ENCODE measurements at places on chromosomes 6 and 20.

DNA sequence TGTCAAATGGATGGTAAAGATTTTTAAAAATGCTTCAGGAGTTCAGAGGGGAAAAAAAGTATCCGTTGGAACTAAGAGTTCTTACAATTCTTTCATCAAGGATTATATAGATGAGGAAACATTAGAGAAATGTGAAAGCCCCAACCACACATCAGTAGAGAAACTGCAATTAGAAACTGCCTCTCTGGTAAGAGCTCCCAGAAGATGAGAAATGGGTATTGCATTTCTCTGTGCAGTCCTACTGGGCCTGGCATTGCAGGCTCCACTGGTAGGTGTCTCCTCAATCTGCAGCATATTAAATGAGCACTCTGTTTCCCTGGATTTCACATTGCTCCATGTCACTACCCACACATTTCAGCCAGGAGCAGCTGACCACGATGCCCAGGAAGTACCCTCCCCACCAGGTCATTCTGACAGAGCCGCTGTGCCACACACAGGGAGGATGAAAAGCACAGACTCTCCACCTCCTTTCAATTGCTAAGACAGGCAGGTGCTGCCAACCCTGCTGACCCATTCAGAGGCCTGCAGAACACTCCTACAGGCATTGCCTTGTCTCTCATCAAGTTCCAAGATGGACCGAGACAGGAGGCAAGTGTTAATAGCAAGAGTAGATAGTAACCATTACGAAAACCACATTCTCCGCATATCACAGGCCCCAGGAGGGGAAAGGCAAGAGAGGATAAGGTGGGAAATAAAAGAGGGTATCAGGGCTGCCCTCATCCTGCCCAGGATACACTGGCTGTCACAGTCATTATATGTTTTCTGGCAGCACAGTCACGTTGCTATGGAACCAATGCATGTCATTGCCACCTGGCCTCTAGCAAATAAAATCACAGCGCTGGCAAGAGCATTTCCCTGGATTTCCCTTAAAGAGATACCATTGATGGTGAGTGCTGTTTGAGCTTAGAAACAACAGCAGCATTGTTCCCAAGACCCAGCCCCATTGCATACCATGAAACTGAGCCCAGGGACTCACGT lies 241.7 kb downstream of the ATXN1 start:
- DNase-seq = peak; percentile 20

DNA sequence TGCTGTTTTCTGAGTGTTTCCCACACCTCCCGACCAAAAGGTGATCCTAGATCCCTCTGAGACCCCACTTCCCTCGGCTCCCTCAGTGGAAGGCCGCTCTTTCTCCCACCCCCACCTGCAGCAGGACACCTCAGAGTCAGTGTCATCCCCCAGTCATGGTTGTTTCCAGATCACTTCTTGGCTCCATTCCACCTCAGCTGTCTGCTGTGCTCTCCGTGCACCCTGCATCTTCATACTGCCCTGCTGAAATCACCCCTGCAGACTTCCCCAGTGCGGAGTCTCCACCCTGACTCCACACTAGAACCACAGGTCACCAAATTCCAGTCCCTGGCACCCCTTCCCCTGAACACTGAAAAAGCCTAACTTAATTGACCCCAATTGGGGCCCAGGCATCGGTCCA lies 255.1 kb upstream of the CDYL start:
- DNase-seq = no peak

GRCh38 chr20:51802170-51802751 lies at the start of gene SALL4:
SALL4 (minus strand) TSS chr20:51802521; CDS start chr20:51802408, 113 bp downstream.
- no peak for DNase-seq

DNA sequence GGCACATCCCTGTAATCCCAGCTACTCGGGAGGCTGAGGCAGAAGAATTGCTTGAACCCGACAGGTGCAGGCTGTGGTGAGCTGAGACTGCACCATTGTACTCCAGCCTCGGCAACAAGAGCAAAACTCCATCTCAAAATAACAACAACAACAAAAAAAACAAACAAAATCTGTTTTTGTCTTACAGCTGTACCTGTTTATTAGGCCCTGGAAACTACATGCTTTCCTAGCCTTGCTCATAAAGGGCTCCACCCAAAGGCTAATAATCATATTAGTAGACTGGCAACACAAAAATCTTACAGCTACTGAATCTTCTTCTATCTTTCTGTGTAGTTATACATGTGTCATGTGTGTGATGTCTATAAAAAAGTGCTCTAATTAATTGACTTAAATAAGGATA lies 503.9 kb upstream of the EYS start:
- DNase-seq = no peak

GRCh38 chr6:111927321-111927720 lies 54.1 kb upstream of the FYN start:
- DNase-seq = no peak

GRCh38 chr6:79438030-79438429 lies 99.2 kb downstream of the LCA5 start:
- no peak for DNase-seq

DNA sequence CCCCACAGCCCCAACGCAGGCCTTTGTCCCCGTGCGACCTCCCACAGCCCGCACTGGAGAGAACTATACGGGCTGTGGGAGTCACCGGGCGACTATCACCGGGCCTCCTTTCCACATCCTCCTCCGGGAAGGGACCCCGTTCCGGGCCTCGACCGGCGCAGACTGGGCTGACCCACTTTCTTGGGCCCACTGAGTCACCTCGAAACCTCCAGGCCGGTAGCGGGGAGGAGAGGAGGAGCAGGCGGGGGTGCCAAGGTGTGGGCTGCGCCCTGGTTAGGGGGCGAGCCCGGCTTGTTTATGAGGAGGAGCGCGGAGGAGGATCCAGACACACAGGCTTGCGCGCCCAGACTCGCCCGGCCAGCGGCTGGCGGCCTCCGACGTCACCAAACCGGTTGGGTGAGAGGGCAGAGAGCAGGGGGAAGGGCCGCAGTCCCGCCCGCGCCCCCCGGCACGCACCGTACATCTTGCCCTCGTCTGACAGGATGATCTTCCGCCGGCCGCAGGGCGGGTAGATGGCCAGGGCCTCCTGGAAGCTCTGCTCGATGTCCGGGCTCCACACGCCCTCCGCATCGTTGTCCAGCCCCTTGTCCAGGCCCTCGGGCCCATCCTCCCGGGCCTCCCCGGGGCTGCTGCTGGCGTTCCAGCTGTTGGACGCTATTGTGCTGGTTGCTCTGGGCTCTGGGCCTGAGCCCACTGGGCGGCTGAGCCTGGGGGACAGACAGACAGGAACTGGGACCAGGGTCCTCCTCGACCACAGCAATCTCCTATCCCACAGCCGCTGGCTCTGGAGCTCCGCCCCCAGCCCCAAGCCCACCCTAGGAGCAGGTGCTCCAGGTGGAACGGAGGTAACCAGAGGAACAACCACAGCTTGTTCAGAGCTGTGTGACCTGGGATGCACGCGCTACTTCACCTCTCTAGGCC lies 10.6 kb downstream of the TEAD3 start:
- DNase-seq = no peak

DNA sequence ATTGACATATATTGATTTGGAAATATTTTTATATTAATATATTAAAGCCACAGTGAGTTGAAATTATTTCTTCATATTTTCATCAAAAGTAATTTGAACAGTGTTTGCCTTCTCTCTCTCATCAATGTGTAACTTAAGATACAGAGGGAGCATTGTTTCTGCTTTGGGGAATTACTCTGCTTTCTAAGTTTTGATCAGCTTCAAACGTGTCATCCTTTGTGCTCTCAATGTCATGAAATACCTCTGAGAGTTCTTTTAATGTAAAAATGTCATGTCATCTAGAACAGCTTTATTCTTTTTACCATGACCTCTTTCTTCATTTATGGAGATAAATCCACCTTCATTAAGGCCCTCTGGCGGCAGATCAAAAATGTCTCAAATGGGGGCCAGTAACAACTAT lies 259.4 kb upstream of the STXBP5 start:
- no peak for DNase-seq

DNA sequence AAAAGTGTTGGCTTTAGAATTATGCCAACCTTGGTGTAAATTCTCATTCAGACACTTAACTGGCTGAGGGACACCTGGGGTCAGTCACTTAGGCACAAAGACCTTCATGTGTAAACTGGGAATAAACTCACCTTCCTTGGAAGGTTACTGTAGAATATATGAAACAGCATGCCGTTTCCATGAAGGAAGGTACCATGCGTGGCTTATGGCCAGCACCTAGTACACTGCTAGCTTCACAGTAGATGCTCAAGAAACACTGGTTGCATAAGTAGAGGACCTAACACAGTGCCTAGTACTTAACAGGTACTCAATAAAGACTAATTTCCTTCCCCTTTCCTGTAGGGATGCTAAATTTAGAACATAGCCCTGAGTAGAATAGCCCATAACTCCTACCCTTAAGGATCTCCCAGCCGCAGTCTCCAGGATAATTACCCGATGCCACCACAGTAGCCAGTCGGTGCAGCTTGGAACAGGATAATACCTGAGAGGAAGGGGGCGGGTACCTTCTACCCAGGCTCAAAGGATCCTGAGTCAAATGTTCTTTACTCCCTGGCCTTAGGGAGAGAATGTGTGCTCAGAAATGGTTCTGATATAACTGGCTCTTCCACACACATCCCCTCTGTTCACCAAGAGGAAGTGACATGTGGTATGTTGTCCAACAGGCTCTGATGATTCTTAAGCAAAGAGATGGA lies 3.6 kb downstream of the BCL2L1 start:
- no peak for DNase-seq

- peak; percentile 42 for DNase-seq
These were observed 17.6 kb upstream of the HLA-F start for GRCh38 chr6:29705389-29706231.

- no peak for DNase-seq
These were observed 707 bp downstream of the MAN1A1 start for GRCh38 chr6:119348748-119349360.

GRCh38 chr6:80316686-80317231 lies 210.3 kb downstream of the BCKDHB start:
- no peak for DNase-seq

- DNase-seq = no peak
These were observed 1289.3 kb upstream of the CITED2 start for GRCh38 chr6:140663772-140664171.

DNA sequence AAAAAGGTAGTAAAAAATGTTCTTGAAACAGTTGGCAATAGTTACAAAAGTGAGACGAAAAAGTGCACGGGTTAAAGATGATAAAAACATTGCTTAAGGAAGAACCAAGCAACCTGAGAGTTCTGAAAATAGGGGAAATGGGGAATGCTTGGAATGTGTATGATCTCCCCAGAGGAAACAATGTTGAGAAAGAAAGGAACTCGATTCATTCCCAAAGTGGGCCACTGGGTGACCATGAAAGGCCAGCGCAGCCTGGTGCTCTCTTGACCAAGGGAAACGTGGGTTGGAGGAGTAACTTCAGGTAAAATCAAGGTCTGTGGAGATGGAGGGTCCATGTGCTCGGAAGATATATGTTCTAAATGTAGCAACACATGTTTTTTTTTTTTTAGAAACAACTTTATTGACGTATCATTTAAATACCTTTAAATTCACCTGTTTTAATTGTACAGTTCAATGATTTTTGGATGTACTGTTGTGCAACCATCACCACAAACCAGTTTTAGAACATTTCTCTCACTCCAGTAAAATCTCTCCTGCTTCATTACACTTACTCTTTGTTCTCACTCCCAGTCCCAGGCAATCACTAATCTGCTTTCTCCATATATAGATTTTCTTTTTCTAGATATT lies 34.5 kb upstream of the CEP85L start:
- DNase-seq = no peak

- DNase-seq = no peak
These were observed 238.0 kb upstream of the MOCS1 start for GRCh38 chr6:40172272-40172671.

DNA sequence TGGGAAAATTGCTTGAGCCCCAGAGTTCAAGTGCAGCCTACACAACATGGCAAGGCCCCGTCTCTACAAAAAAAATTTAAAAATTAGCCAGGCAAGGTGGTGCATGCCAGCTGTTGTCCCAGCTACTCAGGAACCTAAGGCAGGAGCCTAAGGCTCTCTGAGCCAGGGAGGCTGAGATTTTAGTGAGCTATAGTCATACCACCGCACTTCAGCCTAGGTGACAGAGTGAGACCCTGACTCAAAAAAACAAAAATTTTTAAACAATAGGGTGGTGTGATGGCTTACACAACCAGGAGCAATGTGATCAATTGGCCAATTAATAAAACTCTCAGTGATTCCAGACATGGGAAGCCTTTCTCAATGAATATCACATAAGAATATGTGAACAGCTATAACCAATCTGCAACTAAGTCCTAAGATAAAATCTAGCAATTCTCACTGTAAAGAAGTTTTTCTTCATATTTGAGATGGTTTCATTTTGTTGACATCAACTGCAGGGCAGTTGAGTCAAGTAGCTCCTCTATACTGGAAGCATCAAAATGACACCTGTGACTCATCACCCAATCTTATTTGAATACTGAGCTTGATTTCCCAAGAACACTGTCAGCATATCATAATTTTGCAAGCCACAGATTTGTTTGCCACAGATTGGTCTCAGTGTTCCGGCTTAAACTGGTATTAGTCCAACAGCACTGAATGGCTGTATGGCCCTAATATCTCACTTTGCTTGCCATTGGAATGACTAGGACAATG lies 169.0 kb upstream of the GJE1 start:
- no peak for DNase-seq
